Stimulated activated CD4-positive, alpha-beta T cell treated with anti-CD3 and anti-CD28 coated beads, TNF-alpha, amount 100 ng/mL, for 4 hours (primary cell): ENCODE measurements at places on chromosomes 16 and 17.

DNA sequence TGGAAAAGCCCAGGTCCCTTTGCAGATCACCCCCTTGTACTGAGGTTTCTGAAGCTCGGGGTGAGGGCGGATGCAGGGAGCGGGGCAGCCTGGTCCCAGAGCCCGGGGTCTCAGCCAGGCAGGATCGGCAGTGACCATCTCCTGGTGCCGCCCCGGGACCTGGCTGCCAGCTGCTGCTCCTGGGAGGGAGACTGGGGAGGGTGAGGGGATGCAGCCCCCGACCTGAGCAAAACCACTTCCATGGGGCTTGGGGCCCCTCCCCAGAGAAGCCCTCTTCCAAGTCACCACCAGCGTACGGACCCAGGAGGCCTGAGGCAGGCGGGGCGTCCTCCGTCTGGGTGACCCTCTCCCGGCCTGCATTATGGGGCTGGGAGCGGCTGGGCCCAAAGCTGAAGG, 14.8 kb downstream of the CD7 start:
- no peak for DNase-seq

GRCh38 chr17:76561799-76562268, 22.0 kb downstream of the PRCD start:
- no peak for DNase-seq

DNA sequence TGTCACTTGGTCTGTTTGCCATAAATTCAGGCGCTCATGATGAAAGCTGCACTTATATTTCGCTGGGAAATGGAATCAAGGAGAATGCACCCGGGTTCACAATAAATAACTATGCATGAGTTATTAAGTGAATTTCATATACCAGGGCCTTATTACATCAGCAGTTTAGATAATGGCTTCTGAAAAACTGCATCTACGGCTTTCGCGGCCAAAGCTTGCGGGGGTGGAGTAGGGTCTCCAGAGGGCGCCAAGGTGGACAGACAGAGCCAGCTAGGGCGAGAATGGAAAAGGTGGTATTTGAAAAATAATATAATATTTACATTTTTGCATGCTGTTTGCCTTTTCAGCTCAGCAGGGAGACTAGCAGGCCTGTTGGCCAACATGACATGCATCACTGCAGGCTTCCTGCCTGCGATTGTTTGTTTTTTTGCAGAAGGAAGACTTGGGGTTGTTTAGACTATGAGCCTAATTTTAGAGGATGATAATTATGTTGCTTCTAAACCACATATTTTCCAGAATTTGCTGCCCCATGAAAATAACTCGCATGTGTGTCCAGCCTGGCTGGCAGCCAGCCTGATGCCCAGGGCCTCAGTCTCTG, 173.8 kb upstream of the IRX3 start:
- DNase-seq = no peak

DNA sequence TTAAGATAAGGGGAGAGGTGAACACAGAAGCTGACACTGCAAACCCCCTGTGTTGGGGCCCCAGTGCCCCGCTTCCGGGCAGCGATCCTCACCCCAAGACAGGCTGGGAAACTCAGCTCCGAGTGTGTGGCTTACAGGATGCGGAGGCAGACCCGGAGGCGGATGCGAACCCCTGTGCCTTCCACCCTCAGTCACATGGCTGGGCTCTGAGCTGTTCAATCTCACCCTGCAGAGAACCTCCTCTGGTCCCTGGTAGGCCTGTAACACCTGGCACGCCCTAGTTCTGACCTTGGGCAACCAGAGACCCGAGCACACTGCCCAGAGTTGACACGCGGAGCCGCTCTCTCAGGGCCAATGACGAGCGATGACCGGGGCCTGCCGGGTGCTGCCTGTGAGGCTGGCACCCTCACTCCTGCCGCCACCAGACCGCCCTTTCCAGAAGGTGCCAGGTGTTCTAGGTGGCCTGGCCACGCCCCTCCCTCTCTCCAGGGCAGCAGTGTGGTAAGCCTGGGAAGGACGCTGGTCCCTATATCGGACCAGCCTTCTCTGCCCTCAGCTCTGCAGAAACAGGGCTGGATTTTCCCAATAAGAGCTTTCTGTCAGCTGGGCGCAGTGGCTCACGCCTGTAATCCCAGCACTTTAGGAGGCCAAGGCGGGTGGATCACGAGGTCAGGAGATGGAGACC, 23.3 kb downstream of the MEAK7 start:
- DNase-seq = no peak

DNA sequence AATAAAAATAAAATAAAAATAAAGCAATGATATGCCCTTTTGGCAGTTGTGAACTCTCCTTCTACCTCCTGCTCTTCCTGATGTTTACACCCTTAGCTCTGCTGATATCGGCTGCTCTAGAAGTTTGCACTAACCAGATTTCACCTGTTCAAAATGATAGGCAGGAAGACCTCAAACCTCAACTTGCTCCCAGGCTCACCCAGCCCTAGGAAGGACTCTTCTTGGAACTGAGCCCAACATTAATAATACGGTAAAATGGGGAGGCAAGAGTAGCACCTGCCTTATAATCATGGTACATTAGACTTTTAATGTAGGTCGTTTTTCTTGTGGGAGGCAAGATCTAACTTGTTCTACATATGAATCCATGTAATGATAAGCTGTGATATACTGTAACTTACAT, 61.2 kb upstream of the MED13 start:
- no peak for DNase-seq

DNA sequence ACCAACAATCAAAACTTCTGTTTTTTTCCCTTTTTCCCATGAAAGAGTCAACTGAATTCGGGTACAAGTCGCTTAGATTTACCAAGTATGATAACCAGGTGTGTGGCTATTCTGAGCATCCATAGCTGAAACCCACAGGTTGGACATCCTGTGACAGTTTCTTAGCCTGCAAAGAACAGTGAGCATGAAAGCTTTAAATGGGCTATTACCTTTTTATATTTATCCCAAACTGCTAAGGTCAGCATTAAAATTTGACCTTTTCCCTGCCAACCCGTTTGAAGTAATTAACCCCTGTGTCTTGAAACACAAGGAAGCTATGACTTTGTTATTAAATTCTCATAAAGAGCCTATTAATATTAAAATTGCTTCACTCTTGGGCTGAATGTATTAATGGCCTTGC, 1065.0 kb upstream of the RBFOX1 start:
- DNase-seq = no peak

DNA sequence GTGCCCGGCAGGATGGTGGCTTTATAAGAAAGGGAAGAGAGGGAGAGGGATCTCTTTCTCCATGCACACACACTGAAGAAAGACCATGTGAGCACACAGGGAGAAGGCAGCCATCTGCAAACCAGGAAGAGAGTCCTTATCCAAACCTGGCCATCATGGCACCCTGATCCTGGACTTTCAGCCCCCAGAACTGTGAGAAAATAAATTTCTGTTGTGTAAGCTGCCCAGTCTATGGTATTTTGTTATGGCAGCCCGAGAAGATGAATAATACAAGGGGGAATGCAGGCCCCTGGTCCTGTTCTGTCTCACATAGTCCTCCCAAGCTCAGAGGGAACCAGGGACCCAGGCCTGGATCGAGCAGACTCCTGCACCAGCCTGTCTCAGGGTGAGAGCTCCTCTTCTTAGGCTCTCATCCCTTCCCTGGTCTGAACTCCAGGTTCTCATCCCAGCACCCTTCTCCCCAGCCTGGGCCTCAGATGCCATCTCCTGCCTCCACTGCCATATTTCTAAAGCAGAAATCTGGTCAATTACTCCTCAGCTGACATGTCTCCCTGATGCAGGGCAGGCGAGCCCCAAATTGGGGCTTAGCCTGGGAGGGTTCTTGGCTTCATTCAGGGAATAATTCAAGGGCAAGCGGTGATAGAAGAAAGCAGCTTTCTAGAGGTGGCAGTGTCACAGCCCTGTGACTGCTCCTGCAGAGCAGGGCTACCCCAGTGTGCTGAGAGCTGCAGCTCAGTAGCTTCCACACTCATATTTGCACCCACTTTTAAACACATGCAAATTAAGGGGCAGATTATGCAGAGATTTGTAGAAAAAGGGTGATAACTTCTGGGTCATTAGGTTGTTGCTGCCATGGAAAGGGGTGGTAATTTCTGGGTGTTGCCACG, 28.8 kb downstream of the IGFBP4 start:
- DNase-seq = no peak

DNA sequence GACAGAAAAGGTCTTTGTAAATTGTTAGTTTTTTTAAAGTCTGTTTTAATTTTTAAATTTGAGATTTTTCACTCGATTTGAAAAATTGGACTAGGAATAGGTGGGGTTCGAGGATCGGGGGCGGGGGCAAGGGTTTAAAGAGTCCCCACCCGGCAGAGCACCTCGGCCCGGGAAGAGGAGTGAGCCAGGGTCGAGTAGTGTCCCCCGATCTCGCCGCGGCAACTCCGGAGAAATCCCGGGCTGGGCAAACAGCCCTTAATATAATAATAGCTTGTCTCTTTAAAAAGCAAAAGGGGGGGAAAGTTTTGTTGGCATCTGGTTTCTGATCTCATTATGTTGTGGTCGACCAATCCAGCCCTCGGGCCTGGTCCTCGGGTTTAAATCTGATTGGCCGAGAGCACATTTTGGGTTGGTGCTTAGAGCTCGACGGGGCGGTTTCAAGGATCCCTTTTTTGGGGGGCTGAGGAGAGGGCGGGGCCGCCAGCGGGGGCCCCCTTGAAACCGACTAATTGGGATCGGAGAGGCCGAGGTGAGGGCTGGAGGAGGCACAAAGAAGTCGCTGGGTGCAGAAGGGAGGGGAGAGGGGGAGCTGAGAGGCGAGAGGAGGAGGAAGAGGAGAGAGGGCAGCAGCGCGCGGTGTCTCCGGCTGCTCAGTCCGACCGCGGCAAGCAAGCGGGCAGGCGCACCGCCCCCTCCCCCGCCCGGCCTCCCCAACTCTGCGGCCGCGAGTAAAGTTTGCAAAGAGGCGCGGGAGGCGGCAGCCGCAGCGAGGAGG, at the start of gene FZD2:
Gene FZD2 (plus strand): TSS at position 653 of the 775 bp plus-strand sequence. CDS start 205 bp downstream, outside the sequence.
- DNase-seq = no peak

- no peak for DNase-seq
Observed at GRCh38 chr17:59296190-59296589, 35.3 kb upstream of the YPEL2 start.

- DNase-seq = no peak
Observed at GRCh38 chr17:57747221-57748017, 2.3 kb upstream of the CCDC182 start.

- DNase-seq = no peak
Observed at GRCh38 chr17:77719806-77720205, 238.7 kb upstream of the TNRC6C start.

DNA sequence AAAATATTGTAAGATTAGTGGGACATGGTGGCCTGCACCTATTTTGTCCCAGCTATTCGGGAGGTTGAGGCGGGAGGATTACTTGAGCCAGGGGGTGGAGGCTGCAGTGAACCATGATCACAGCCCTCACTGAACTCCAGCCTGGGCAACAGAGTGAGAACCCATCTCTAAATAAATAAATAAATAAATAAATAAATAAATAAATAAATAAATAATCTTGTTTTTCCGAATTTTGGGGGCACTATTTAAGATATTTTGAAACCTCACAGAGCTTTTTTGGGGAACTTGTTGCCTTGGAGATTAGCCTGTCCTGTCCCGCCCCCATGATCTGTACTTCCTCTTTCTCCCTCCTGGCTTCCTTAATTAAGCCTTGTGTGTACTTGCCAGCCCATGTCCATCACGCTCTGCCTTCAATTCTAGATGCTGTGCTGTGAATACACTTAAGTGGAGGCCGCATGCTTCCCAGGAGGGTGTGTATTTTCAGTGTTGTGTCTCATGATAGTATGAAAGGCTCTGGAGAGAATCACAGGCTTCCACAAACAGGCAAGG, 4.4 kb downstream of the LGALS9 start:
- DNase-seq = no peak

DNA sequence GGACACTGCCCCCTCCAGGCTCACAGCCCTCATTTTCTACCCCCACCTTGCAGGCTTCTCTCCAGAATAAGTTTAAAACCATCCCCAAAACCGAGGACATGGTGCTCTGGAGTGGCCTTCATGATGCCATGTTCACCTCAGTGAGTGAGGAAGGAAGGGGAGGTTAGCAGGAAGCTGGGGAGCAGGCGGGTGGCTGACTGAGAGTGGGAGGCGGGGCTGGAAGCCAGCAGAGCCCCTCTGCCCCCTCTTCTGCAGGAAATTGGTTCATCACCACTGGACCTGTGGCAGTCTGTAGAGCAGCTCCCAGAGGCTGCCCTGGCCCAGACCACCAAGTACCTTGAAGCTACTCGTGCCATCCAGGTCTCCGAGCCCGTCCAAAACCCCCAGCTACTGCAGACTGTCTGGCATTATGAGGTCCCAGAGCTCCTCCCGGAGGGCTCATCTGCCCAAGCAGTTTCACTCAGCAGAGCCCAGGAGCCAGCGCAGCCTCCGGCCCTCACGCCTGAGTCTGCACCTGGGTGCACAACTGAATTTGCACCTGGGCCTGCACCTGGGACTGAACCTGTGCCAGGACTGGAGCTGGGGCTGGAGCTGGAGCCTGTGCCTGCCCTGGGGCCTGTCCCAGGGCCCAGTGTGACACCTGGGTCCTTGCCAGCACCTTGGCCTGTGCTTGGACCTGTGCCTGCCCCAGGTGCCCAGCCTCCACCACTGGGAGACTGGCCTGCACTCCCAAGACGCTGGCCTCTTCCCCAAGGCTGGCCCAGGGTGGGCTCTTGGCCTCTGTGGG, 19.0 kb downstream of the C16orf96 start:
- no peak for DNase-seq

DNA sequence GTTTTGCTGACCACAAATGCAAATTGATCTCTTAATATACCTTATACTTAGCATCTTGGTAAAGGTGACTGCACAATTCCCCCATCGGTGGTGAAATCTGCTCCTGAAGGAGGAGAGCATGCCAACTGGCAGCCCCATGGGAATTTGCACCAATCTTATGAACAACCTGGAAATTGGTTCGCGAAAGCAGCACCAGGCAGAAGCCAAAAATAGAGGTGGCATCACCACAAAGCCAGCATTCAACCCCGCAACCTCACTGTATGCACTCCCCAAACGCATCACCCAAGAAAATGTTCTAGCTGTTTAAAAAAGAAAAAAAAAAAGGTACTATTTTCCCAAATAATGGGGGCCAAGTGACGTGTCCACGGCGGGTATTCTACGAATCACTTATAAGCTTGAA, 213.4 kb downstream of the ZFHX3 start:
- no peak for DNase-seq
